Stimulated activated CD4-positive, alpha-beta T cell treated with anti-CD3 and anti-CD28 coated beads, Interleukin-1b, Interleukin-23, amount 100 ng/mL, for 24 hours (primary cell): ENCODE measurements at places on chromosomes 13 and 19.

- DNase-seq = no peak
Measured at GRCh38 chr13:46736541-46737310, 60.2 kb downstream of the ESD start.

- no peak for DNase-seq
Measured at GRCh38 chr19:3149526-3150505, 14.0 kb downstream of the GNA15 start.

GRCh38 chr19:5228932-5229777, 111.5 kb downstream of the PTPRS start:
- DNase-seq = no peak

DNA sequence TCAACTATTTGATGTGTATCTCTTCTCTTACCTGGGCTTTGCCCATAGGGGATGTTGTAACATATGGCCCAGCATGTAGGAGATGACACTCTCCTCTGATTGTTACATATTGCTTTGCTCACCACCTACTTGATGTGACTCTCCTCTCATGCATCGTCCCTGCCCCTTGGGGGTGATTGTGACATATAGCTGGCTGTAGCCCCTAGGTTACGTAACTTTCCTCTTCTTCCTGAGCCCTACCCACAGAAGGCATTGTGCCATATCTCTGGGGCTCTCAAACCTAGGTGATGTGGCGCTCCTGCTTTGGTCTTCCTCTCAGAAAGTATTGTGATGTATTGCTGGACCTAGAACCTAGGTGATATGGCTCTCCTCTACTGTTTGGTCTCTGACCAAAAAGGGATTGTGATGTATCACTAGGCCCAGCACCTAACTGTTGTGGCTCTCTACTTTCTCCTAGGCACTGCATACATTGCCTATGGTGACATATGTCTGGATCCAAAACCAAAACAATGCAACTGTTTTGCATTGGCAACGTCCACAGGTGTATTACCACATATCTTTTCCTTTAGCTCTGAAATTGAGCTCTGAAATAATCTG, 71.9 kb upstream of the ZNF724 start:
- DNase-seq = no peak

DNA sequence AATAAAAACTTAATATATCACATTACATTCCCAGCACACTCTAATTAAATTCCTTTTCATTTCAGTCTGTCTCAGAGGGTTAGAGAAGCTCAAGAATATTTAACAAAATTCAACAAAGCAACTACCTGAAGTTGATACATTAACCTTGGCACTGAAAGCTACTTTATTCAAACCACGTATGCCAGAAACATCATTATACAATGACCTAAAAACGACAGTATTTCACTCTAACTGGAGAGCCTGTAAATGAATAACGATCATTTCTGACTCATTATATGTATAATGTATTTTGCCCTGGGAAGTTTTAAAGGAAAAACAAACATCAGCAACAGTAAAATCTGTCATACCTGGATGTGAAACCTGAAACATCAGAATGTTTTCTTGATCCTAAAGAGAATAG, 270.1 kb downstream of the SLITRK5 start:
- no peak for DNase-seq

GRCh38 chr13:46668302-46668720, 115.3 kb downstream of the LRCH1 start:
- DNase-seq = no peak

DNA sequence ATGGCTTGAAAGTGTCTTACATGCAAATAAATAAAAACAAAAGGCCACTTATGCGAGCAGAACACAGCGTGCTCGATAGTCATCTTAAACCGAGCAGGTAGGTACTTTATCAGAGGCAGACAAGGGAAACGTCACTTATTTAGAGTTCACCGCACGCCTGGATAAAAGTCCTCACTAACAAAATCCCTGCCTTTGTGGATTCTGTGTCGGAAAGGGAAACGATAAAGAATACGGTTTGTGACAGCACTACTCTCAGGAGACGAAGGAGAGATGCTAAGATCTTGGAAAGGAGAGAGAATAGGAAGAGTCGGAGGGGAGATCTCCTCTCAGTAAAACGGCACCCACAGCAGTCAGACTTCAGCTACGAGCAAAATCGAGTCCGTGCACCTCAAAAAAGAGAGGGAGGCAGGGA, 581 bp downstream of the RCBTB1 start:
- DNase-seq = no peak

DNA sequence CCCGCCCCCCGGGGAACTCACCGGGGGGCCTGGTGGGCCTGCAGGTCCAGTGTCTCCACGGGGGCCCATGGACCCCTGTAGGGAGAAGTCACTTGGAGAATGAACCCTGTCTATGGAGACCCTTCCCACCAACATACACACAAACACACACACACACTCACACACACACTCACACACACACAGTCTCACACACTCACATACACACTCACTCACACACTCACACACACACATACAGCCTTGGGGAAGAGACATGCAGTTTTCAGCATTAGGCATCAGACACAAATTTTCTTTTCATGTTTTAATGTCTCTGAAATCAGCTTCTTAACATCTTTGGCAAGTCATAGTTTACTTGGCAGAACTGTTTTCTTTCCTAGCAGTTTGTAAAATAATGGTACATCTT, 31.0 kb upstream of the OLFM2 start:
- no peak for DNase-seq

- no peak for DNase-seq
Measured at GRCh38 chr19:29121684-29122083, 91.3 kb downstream of the UQCRFS1 start.

DNA sequence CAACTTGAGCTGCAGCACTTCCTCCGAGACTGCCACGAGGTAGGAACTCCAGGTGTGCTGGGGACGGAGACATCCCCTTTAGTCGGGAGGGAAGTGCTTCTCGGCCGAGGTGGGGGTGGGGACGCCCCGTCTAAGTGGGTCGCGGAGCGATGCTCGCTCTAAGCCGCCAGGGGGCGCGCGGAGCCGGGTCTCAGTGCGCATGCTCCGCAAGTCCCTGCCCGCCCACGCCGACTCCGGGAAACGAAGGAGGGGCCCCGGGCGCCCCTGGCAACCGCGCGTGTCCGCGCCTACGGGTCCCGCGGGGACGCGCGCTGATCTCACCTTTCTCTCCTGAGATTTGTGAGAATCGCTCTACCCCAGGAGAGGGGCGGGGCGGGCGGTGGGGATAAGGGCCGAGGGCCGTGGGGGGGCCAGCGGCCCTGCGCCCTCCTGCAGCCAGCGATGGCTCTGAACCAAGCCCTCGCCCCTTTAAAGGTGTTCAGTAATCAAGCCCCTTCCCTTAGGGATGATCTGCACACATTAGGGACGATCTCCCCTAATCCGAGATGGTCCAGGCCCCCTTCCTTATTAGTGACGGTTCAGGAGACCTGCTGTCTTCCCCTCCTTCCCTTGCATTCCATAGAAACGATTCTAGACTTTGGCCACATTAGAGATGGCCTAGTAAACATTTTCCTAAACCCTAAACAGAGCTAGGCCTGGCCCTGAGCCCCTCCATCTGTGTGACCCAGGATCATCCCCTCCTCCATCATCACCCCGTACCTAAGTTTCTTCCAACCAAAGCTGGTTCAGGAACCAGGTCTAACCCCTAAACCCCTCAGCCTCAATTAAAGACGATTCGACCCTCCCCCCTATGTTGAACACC, 47.3 kb upstream of the SHKBP1 start:
- DNase-seq = peak; percentile 89

DNA sequence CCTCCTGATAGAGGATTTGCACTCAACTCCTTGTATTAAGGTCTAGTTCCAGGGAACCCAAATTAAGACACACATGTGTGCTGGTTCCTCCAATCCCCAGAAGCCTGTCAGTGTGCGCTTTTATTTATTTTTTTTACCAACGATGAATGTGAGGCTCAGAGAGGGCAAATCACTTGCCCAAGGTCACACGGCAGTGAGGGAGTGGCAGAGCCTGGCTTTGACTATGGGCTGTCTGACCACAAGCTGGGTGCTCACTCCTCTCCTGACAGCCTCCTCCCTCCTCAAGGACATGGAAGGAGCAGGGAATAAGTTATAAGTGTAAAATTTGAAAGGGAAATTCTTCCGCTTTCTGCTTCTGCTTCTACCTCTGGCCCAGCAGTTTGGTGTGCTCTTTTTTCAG, 48.9 kb downstream of the CYP4F22 start:
- DNase-seq = no peak

GRCh38 chr13:92415781-92416180, 810.8 kb upstream of the GPC6 start:
- no peak for DNase-seq

DNA sequence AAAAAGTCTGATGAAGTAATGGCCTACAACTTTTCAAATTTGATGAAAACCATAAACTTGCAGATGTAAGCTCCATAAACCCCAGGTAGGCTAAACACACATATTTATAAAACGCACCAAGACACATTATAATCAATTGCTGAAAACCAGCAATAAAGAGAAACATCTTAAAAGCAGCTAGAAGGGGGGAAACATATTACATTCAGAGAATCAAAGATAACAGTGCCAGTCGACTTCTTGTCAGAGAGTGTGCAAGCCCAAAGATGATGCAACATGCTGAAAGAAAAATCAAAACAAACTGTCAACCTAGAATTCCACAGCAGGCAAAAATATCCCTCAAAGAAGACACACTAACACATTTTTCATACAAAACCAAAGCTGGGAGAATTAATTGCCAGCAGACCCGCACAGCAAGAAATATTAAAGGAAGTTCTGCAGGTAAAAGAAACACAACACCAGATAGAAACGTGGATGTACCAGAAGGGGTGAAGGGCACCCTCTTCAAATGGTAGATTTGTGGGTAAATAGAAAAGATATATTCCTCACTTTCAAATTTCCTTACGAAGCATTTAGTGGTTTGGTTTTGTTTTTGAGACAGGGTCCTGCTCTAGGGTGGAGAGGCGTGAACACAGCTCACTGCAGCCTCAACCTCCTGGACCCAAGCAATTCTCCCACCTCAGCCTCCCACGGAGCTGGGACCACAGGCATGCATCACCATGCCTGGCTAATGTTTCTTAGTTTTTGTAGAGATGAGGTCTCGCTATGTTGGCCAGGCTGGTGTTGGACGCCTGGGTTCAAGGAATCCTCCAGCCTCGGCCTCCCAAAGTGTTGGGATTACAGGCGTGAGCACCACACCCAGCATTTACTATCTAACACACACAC, 16.5 kb upstream of the ATP1A3 start:
- no peak for DNase-seq
